ENCODE measurements at places on chromosomes 7 and 10.

DNA sequence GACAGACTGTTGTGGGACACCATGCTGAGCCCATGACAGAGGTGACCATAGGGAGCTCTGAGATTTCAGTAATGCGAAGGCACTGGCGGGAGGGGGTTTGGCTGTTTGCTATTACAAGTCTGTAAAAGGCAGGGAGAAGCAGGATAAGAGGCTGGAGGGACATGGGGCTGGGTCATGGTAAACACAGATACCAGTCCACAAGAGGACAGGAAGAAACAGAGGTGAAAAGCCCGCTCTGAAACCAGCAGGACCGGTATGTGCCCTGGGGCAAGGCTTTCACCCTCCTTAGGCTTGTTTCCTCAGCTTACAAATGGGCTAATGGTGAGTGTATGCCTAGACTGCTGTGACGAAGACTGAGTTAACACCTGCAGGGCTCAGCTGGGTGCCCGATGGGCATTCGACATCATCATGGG, 34.1 kb downstream of the ANXA11 start:
- DNase-seq, result no peak
- H3K4me3 ChIP-seq, result no peak overlapping the region
- no peak overlapping the region for H3K27ac ChIP-seq
- no peaks in the 10 kb centered on the region for H3K27me3 ChIP-seq
- peaks cover 11% of the 10 kb centered on the region for H3K36me3 ChIP-seq

GRCh38 chr10:6089334-6090219, 743 bp downstream of the RBM17 start:
- H3K4me1 ChIP-seq, result peaks cover 62% of the 10 kb centered on the region
- peak overlapping the region; percentile 81 for H3K27ac ChIP-seq
- peak overlapping the region; percentile 84 for H3K4me3 ChIP-seq
- DNase-seq, result peak; percentile 48
- H3K27me3 ChIP-seq, result no peaks in the 10 kb centered on the region
- peaks cover 40% of the 10 kb centered on the region for H3K36me3 ChIP-seq

GRCh38 chr10:101397140-101397539, 43.2 kb downstream of the BTRC start:
- H3K27ac ChIP-seq, result no peak overlapping the region
- H3K27me3 ChIP-seq, result no peaks in the 10 kb centered on the region
- H3K36me3 ChIP-seq, result no peaks in the 10 kb centered on the region

DNA sequence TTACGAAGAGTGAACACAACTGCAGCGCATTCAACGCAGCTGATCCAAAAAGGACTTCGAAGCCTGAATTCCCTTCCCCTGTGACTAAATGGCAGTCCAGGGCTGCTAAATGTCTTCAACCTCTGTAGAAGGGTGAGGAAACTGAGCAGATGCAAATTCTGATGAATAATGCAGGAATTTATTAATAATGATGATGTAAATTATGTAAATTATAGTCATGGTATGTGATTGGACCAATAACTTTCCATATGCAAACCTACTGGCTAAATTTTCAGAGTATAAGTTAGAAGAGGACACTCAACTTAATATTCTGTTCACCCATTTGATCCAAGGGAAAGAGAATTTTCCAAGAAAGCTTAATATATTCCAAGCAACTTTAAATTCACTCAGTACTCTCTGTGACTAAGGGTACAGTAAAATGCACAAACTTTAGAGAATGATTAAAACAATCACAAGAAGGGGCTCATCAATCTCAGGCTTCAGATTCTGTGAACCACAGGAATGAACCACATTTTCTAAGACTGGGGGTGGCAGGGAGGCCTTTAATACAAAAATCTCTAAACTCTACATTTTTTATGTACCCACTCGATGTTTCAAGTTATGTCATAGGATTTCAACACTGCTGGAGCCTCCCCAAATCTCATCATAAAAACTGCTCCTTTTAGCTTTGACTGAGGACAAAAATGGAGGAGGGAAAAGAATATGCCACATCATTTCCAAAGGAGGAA, 3.5 kb downstream of the FGFR2 start:
- H3K27ac ChIP-seq, result no peak overlapping the region
- H3K27me3 ChIP-seq, result peaks cover 30% of the 10 kb centered on the region
- H3K4me3 ChIP-seq, result no peak overlapping the region
- no peaks in the 10 kb centered on the region for H3K36me3 ChIP-seq
- H3K4me1 ChIP-seq, result peaks cover 3% of the 10 kb centered on the region

DNA sequence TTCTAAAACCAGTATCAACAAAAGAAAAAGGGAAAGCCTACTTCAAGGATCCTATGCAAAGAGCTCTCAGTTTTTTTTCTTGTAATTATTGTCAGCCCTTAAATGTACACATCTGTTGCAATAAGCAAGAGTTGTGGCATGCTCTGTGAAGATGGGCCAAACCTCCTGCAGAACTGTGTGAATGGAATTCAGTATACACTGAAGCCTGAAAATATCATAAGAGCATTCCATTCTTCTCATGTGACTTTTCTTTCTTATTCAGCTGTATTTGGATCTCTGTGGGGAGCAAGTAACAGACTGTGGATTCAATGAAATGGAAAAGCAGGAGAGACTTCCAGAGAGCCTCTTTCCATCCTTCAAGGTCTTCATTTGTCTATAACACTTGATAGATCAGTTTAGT, 130.7 kb downstream of the SAMD9 start:
- H3K36me3 ChIP-seq, result no peaks in the 10 kb centered on the region
- no peak for DNase-seq
- no peak overlapping the region for H3K27ac ChIP-seq
- no peaks in the 10 kb centered on the region for H3K4me1 ChIP-seq

GRCh38 chr7:46424934-46425333, 503.9 kb upstream of the IGFBP3 start:
- peaks cover 2% of the 10 kb centered on the region for H3K27me3 ChIP-seq
- no peak for DNase-seq
- no peaks in the 10 kb centered on the region for H3K4me1 ChIP-seq
- H3K4me3 ChIP-seq, result no peak overlapping the region
- no peak overlapping the region for H3K27ac ChIP-seq

DNA sequence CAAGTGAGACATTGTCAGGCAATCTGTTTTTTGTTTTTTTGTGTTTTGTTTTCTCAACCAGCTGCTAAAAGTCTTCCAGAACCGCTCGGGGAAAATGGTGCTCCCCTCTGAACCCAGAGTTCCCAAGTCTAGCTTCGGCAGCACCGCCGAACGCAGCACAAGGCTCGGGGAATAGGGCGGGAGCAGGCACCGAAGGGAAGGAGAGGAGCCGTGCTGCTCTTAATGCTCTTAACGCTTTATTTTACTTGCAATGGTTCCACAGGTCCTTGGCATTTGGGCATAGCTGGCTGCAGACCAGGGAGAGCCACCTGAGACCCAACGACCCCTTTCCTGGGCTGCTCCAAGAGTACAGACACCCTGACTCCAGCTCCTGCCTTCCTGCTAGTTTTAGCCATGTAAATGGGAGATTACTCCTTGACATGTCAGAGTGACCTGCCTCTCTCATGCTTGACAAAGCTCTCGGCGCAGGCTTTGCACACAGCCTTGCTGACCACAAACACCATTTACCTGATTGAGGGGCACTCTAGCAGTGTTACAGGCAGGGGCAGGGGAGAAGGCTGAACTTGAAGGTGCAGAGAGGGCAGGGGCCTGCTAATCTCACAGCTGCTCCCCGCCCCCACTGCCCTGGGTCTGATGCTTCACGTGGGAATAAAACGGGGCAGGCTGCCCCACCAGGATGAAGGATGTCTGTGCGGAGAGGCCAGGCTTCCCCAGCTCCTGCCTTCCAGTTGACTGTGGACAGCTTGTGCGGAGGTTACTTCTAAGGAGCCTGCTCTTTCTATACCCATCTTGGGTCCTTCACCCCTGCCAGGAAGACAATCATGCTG, 58.6 kb upstream of the EFCAB10 start:
- peaks cover 4% of the 10 kb centered on the region for H3K36me3 ChIP-seq
- H3K27ac ChIP-seq, result no peak overlapping the region
- H3K4me3 ChIP-seq, result no peak overlapping the region
- no peak for DNase-seq
- H3K27me3 ChIP-seq, result no peaks in the 10 kb centered on the region
- H3K4me1 ChIP-seq, result no peaks in the 10 kb centered on the region

DNA sequence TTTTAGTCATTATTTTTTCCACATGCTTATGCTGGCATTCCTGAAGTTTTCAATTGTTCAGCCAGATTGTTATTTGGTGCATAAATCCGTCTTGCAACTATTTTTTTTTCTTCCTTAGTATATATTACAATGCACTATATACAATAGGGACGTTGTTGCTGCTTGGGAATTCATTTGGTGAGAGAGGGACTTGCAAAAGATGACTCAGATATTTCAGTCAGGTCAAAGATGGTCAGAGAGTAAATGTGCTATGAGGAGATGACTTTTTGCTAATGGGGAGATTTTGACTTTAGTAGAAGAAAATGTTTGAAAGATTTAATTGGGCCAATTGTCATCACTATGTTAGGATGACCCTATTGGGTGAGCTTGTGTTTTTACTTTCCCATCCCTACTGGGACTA, 348.4 kb upstream of the MTPN start:
- H3K4me3 ChIP-seq, result no peak overlapping the region
- no peak overlapping the region for H3K27ac ChIP-seq
- no peaks in the 10 kb centered on the region for H3K36me3 ChIP-seq
- DNase-seq, result no peak

GRCh38 chr7:73971322-73971703, 56.7 kb upstream of the ELN start:
- peaks cover 3% of the 10 kb centered on the region for H3K27me3 ChIP-seq
- no peak overlapping the region for H3K4me3 ChIP-seq
- H3K27ac ChIP-seq, result no peak overlapping the region
- H3K4me1 ChIP-seq, result no peaks in the 10 kb centered on the region
- no peak for DNase-seq
- H3K36me3 ChIP-seq, result no peaks in the 10 kb centered on the region

GRCh38 chr10:77163670-77164348, 473.8 kb downstream of the KCNMA1 start:
- peaks cover 28% of the 10 kb centered on the region for H3K27me3 ChIP-seq
- H3K27ac ChIP-seq, result no peak overlapping the region
- H3K36me3 ChIP-seq, result no peaks in the 10 kb centered on the region

- no peak for DNase-seq
- no peak overlapping the region for H3K4me3 ChIP-seq
- H3K4me1 ChIP-seq, result no peaks in the 10 kb centered on the region
- no peaks in the 10 kb centered on the region for H3K36me3 ChIP-seq
- no peaks in the 10 kb centered on the region for H3K27me3 ChIP-seq
Measured at GRCh38 chr7:91033574-91033973, 230.7 kb upstream of the FZD1 start.

DNA sequence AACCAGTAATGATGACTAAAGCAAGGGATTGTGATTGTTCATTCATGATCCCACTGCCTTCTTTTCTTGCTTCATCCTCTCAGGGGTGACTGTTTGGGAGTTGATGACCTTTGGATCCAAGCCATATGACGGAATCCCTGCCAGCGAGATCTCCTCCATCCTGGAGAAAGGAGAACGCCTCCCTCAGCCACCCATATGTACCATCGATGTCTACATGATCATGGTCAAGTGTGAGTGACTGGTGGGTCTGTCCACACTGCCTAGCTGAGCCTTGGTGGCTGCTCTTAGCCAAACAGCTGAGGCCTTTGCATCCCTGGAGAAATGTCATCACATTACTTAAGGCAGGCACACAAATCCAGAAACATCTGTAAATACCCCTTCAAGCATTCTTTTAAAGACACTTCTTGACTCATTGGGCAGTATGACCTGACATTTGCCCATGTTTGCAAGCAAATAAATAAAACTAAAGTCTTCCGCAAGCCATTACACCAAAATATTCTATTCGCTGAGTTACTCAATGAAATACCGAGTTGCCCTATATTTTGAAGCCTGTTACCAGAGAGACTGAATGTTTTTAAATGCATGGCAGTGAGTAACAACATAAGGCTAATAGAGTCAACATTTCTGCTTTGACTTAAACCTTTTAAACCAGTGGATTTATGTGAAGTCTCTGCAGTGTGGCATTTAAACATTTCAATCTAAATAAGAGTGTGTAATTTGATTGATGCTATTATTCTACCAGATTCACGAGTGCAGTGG, 166.3 kb upstream of the LANCL2 start:
- no peak for DNase-seq
- no peak overlapping the region for H3K4me3 ChIP-seq
- H3K27me3 ChIP-seq, result peaks cover 3% of the 10 kb centered on the region
- H3K27ac ChIP-seq, result no peak overlapping the region
- H3K4me1 ChIP-seq, result no peaks in the 10 kb centered on the region

DNA sequence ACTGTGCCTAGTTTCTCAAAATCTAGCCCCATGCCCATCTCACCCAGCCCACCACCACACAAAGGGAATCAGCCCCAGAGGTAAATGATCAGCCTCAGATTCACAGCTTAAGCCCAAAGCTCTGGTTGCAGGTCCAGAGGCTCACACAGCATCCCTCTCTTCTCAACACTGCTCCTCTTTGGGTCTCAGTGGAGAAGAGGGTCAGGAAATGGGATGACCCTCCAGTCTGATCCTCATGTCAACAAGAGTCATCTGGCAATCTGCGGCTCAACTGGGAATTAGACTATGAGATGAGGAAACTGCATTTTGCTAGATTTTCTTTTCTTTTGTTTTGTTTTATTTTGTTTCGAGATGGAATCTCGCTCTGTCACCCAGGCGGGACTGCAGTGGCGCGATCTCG, 126.2 kb upstream of the PDLIM1 start:
- no peaks in the 10 kb centered on the region for H3K36me3 ChIP-seq
- H3K4me3 ChIP-seq, result no peak overlapping the region
- H3K27me3 ChIP-seq, result no peaks in the 10 kb centered on the region
- DNase-seq, result no peak
- no peaks in the 10 kb centered on the region for H3K4me1 ChIP-seq
- H3K27ac ChIP-seq, result no peak overlapping the region

DNA sequence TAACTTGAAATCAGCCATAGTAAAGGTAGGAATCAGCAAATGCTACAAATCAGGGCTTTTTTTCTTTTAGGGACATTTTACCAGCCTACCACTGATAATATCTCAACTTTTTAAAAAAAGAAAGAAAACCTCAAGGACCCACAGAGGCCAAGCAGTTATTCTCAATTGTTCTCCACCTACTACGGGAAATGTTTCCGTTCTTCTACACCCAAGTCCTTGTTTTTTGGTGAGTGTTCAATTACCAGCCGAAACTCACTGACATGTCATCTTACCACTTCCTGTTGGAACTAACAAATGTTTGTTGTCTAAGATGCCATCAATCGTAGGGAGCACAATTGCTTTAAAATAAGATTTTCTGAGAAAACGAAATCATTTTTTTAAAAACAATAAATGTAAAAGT, 50.2 kb upstream of the CDK1 start:
- peaks cover 42% of the 10 kb centered on the region for H3K4me1 ChIP-seq
- peaks cover 11% of the 10 kb centered on the region for H3K27me3 ChIP-seq
- H3K27ac ChIP-seq, result peak overlapping the region; percentile 46
- no peak for DNase-seq

- no peak for DNase-seq
- peaks cover 7% of the 10 kb centered on the region for H3K4me1 ChIP-seq
- H3K36me3 ChIP-seq, result peaks cover 30% of the 10 kb centered on the region
- H3K27ac ChIP-seq, result no peak overlapping the region
- no peaks in the 10 kb centered on the region for H3K27me3 ChIP-seq
Measured at GRCh38 chr10:92972066-92972870, 88.3 kb upstream of the CYP26C1 start.

DNA sequence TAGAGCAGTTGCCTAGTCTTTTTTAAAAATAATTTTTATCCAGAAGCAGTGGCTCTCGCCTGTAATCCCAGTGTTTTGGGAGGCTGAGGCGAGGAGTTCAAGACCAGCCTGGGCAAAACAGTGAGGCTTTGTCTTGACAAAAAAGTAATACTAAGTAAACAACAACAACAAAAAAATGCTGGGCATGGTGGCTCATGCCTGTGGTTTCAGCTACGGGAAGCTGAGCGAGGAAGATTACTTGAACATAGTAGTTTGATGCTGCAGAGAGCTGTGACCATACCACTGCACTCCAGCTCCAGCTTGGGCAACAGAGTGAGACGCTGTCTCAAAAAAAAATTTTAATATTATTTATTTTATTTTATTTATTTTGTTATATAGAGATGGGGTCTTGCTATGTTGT, 31.3 kb upstream of the TPST1 start:
- no peak overlapping the region for H3K27ac ChIP-seq
- DNase-seq, result no peak
- no peak overlapping the region for H3K4me3 ChIP-seq
- H3K4me1 ChIP-seq, result peaks cover 5% of the 10 kb centered on the region
- H3K36me3 ChIP-seq, result no peaks in the 10 kb centered on the region
